Mammary epithelial cell (primary cell): ENCODE measurements at places on chromosomes 5 and 9.

DNA sequence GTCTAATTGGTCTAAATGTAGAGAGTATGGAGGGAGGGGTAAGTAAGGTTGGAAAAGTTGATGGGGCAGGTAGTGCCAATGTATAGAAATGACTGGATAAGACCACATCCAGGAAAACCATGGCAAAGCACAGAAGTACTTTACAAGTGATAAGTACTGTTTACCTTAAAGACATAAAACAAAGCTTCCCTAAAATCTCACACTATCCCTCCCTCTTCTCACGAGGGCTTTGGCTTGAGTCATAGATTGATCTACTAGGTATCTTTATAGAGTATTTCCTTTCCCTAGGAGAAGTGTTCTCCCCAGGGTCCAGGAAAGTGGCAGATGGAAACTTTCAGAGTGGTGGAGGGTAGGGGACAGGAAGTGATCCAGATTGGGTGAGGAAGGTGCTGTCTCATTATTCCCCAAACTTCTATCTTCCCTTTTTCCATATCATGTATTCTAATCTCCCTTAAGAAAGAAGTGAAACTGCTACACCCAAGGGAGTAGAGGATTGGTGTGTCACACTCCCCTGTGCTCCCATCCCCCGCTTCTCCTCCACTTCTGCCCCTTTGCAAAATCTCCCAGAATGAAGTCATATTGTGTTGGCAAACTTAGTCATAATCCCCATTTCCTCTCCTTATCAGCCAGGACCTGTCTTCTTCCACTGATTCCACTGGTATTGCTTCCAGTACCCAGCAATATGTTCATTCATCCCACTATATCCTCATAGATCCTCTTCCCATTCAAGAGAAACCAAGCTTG, 14.6 kb downstream of the IL33 start:
- DNase-seq: peak; percentile 85

DNA sequence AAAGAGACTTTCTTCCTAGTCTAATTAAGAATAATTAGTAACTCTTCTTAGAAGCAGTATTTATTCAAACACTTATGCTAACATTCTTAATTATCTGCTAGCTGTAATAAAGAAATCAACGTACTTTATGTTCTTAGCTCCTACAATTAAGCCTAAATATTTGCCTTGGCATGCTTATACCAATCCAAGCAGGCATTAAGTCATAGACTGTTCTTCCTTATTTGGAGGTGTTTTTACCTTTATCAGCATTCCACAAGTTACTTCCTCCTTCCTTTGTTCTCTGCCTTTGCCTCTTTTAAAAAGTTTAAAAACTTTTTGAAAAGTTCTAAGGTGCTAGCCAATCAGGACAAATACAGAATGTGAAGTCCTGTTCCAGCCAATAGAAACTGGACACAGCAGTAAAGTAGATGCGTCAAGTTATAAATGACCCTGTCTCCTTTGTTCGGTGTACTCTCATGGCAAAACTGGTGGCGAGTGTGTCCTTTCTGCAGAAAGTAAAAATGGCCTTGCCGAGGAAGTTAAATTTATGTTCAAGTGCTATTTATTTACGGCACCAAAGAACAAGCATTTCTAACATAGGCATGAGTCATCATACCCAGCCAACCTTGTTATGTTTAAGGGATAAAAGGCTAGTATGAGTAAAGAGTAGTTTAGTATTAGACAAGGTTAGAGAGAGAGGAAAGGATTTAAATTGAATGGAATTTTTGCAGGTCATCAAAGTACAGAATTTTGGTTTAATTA, 58.6 kb downstream of the GPBP1 start:
- DNase-seq: no peak

DNA sequence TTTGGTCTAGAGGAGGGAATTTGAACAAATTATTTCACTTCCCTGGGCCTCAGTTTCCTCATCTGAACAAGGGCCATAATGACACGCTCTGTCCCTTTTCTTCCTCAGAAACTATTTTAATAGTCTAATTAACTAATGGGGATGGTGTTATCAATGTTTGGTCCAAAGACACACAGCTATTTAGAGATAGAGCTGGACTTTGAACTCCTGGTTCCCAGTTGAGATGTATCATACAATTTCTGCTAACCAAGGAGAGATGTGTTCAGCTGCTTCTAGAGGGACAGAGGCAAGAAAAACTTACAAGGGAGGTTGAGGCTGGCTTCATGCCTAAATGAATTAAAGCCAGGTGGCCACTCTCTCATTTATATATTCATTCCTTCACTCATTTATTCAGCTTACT, 90.6 kb upstream of the CLINT1 start:
- DNase-seq: no peak

DNA sequence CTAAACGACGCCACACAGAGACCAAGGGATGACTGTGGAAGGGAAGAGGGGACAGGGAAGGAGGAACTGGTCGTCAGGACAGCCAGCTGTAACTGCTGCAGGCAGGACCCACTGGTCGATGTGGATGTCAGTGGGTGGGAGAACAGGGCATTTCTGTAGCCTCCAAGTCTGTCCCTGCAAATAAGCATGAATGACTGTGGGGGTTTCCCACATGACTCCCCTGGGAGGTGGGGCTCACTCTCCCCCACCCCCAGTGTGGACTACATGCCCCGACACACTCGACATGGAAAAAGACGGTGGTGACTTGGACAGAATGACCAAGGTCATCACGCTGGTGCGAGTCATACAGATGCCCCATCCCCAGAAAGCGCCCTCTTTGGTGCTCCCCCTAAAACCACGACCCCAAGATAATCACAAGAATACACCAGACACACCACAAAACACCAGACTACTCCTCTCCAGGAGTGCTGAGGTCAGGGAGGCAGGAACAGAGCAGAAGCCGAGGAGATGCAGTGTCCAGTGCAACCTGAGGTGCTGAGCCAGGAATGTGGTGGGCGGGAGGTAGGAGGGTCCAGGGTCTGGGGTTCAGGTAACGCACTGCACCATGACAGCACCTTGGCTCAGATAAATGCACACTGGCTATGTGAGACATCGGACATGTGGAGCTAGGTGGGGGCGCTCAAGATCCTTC, 64.9 kb downstream of the SECISBP2 start:
- DNase-seq: no peak

- DNase-seq: no peak
Observed at GRCh38 chr9:33740075-33740474, 55.3 kb upstream of the PRSS3 start.

DNA sequence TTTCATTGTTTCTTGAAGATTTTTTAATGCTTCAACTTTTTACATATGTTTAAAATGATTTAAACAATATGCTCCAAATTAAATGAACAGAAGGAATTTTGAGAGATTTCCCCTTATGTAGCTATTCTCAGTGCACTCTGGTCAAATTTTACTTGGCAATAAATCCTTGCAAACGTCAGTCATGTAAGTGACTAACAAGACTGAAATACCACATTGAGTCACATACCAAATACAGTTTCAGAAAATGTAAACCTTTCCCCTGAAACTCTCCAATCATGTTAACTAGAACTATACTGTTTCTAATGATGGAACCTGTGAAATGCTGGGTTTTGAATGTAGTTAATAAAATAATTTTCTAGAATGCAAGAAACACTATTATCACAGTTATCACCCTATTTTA, 29.6 kb downstream of the SAR1B start:
- peak; percentile 52 for DNase-seq

- peak; percentile 24 for DNase-seq
Observed at GRCh38 chr5:36392818-36393217, 91.1 kb upstream of the RANBP3L start.

DNA sequence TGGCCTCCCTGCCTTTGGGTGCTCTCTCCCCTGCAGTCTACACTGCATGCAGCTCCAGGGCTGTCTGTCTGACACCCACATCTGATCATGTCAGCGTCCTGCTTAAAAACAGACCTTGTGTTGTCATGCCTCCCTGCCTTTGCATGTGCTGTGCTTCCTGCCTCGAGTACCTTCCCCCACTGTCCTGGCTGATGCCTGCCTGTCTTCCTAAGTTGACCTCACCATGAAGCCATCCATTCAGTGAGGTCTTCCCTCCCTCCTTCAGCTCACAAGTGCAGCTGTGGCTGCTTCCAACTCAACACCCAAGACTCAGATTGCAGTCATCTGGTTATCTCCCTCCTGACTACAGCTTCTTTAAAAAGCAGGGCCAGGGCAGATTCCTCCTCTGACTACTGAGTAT, 5.5 kb downstream of the ANGPTL2 start:
- no peak for DNase-seq

DNA sequence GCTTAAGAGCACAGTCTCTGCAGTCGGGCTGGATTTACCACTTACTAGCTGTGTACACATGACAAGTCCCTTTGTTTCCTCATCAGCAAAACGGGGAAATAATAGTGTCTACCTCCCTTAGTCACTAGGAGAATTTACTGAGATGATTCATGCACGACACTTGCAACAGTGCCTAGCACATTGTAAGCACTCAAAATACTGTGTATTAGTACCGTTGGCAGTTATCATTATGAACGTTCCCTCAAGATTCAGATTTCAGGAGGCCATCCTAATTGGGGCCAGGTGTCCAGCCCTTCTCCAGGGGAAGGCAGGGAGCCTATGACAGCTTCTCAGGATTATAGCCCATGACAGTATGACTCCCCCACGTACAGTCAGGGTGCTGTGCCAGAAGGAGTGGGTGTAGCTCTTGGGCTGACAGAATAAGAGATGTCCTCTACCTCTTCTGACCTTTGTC, 164.3 kb downstream of the DOCK2 start:
- DNase-seq: peak; percentile 40

DNA sequence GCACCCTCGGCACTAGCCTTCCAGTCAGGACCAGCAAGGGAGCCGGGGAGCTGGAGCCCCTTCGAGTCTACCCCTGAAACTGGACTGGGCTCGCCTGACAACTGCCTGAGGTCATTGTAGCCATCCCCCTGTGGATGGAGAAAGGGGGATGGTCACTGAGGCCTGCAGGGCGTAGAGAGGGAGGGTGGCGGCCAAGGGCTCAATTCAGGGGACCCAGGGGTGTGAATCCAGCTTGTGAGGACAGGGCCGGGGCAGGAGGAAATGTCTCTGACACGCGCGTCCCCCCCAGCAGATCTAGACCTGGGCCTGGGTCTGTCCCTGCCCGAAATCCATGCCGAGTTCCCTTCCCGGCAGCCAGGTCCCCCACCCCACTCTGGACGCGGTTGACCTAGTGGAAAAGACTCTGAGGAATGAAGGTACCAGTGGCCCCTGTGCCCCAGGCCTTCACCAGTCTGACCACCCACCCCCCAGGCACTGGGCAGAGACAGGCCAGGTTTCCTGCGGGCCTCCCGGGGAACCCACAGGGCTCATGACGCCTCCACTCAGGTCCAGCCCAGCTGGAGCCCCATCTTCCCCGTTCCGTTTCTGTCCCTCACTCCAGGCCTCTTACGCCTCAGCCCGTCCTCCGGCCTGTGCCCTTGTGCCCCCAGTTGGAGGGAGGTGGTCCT, 805 bp downstream of the SLC34A3 start:
- DNase-seq: no peak

DNA sequence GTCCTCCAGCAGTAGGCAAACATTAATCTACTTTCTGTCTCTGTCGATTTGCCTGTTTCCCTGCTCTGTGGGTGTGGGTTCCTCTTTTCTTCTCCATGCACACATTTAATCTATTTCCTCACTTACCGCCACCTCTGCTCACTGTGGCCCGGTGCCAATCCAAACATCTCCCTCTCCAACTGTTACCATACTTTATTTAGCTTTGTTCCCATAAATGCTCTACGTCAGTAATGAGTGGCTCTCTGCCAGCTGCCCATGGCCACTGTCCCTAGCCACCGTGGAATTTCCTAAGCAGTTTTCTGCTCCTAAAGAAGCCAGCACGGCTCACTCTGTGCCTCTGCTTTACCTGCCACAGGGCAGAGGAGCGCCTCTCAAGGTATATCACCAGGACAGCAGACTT, 19.5 kb upstream of the GOLPH3 start:
- DNase-seq: peak; percentile 52

- peak; percentile 27 for DNase-seq
Observed at GRCh38 chr5:133423011-133423617, 189.2 kb downstream of the FSTL4 start.

- peak; percentile 40 for DNase-seq
Observed at GRCh38 chr5:59188419-59189225, 605.7 kb downstream of the RAB3C start.

- DNase-seq: peak; percentile 88
Observed at GRCh38 chr9:34612788-34613390, 992 bp upstream of the RPP25L start.

GRCh38 chr9:112863746-112864145, 26.9 kb downstream of the SLC46A2 start:
- no peak for DNase-seq

DNA sequence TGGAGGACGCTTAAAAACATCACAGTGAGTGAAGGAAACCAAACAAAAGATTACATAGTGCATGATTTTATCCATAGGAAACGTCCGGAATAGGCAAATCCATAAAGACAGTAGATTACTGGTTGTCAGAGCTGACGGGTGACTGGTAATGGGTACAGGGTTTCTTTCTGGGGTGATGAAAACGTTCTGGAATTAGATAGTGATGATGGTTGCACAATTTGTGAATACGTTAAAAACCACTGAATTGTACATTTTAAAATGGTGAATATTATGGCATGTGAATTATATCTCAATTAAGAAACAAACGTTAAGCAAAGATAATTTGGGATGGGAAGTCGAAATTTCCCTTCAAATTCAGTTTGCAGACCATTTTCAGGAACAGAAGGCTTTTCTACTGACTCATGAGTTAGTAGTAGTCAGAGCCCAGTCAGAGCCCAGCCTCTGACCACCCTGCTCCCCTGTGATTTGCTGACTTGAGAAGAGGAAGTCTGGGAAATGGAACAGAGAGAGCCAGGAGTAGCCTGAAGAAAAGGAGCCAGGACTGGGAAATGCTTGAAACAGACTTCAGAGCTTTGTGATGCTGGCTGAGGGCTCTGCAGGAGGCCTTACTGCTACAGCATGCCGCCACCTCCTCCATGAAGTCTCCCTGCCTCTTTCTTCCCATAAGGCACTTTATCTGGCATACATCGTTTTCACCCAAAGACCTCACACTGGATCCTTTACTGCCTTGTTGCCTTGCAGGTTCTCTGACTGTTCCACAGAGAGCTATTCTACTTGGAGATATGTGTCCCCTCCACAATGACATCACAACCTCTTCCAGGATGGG, 46.4 kb upstream of the CTNNA1 start:
- DNase-seq: peak; percentile 57

DNA sequence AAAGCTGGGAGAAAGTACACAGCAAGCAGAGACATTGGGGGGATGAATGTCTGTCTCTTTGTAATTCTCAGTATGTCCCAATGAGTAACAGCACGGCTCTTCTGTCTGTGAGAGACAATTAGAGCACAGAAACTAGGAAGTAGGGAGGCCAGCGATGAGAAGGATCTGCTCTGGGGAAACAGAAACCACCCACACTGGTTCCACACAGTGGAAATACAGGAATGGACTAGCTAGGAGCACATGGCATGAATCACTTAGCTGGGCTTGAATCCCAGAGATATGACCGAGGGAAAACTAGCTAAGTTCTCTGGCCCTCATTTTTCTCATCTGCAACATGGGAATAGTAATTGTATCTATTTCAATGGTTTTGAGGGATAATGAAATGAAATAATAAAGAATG, 895.9 kb downstream of the TLE4 start:
- peak; percentile 38 for DNase-seq
